ENCODE measurements at places on chromosomes 2 and 18.

- DNase-seq = no peak
Observed at GRCh38 chr18:45119876-45120275, 439.2 kb downstream of the SETBP1 start.

GRCh38 chr2:3940661-3941060, 237.3 kb downstream of the DCDC2C start:
- no peak for DNase-seq

DNA sequence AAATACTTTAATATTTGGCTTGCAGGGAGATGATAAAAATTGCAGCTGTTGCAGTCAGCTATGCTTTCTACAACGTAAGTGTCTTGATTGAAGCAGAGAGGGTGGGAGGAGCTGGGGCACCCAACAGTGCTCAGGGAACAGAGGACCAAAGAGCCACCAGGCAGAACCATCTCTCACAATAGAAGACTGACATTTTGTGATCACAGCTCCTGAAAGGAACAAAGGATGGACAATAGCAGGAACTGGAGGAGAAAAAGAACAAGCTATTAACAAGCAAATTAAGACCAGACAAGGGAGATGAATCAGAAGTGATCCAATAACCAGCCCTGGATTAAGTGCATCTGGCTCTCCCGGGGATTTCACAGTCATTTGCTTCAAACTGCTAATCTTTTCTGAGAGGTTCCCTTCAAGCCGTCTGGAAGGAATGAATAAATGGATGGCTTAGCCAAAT, 65.7 kb upstream of the SMAD2 start:
- no peak for DNase-seq

GRCh38 chr2:218991674-218992168, 1.5 kb downstream of the CRYBA2 start:
- no peak for DNase-seq

DNA sequence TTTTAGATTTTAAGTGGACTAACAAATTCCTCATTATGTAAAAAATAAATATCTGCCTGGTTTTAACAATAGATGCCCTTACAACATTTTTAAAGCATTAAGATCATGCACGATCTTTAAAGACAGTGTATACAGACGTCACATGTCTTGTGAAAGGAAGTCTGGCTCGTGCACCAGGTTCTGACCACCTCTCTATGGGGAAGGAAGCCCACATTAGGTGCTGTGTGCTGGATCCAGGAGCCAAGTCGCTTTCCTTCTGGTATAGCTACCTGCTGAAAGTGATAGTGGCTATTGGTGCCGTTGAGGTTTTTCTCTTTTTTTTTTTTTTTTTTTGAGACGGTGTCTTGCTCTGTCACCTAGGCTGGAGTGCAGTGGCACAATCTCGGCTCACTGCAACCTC, 116.5 kb downstream of the NCK2 start:
- no peak for DNase-seq

- DNase-seq = no peak
Observed at GRCh38 chr2:219844401-219845091, 217.1 kb downstream of the SLC4A3 start.

- DNase-seq = no peak
Observed at GRCh38 chr2:218822622-218823021, 9.0 kb downstream of the PRKAG3 start.

DNA sequence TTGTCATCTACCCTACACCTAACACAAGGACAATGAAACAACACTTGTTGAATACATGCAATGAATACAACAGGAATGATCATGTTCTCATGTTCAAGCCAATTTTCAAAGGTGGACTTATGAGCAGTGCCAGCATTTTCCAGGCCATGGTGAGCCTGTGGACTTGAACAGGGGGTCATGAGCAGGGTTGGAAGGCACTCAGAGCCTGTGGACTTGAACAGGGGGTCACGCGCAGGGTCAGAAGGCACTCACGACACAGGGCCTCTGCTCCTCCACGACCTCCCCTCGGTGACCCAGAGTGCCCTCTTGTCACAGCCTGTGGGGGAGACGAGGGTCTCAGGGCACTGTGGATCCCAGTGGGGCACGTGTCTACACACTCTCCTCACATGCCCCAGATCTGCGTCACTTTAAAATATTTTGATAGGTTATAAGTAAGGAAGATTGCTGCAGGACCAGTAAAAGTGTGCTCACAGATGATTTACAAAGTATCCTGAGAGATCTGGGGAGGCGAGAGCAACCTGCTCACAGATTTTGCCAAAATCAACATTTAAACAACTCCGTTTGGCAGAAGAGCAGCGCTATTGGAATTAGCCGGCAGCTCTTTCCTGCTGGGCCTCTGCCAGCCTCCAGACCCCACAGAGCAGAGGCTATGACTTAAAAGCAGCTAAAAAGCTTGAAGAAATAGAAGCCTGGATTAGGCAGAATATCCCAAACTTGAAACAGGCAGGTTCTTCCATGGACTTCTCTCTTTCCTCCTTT, 121.9 kb downstream of the TMEM18 start:
- DNase-seq = no peak

DNA sequence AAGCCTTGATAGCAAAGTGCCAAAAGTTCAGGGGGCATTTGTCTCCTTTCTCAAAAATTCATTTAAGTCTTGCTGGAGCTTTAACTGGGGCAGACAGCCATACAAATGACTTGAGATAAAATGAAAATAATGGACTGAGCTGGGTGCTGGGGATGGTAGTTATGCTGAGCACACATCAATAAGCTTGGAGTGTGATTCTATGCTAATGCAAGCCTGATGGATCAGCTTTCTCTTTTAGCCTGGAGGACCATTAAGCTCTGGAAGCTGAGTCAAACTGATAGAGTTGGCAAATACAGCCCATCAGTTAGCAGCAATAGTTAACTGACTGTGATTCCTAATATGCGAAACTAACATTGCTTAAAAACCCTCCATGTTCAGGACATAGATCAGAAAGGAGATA, 98.0 kb downstream of the CAMKMT start:
- no peak for DNase-seq

GRCh38 chr2:9844576-9844975, 1.3 kb downstream of the TAF1B start:
- DNase-seq = no peak

GRCh38 chr2:96623116-96623515, 15.0 kb downstream of the KANSL3 start:
- DNase-seq = no peak

DNA sequence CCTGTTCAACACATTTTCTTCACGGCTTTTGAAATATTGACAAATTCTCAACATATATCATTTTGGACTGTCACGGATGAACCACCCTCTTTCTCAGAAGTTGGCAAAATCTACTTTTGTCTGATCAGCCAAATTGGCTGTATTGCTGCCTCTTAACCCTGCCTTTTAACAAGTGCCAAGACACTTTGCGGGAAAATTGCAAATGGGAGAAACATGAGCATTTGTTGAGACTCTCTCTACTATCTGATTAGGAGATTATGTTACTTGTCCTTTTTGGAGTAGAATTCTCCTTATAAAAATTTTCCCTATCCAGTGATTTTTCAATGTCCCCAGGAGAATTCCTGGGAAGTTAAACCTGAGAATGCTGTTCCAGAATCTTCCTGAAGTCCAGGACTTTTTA, 256.2 kb upstream of the ZSWIM2 start:
- DNase-seq = no peak

GRCh38 chr2:65027616-65028244, 28.5 kb upstream of the CEP68 start:
- DNase-seq = no peak

DNA sequence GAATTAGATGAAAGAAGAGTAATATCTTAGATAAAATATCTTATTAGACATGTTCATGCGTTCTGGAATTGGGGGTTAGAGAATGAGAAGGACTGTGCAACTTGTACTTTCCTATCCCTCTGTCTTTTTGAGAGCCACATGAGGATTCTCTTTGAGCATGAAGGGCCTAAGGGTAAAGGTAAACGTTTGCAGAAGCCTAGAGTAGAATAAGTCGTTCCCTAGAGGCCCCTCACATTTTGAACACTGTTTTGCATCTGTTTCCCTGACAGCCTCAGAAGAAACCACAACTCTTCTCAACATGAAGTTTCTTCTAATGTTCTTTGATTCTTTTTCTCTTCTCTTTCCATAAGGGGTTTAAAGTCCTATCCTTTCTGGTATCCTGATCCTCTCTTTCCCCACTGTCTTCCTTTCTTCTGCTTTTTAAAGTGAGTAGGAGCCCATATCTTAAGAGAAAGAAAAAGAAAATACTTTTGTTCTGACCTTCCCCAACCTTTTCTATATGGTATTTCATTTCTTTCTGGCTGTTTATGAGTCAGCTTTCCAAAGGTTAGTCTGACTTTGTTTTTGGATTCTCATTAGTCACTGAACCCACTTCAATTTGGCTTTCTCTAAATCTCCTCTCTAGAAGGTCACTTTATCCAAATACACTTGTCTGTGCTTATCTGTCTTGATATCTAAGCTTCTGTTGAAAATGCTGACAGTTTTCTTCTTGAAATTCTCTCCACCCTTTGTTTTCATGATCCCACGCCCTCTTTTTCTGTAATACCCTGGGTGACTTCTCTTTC, 34.8 kb downstream of the PPP1R1C start:
- DNase-seq = no peak

DNA sequence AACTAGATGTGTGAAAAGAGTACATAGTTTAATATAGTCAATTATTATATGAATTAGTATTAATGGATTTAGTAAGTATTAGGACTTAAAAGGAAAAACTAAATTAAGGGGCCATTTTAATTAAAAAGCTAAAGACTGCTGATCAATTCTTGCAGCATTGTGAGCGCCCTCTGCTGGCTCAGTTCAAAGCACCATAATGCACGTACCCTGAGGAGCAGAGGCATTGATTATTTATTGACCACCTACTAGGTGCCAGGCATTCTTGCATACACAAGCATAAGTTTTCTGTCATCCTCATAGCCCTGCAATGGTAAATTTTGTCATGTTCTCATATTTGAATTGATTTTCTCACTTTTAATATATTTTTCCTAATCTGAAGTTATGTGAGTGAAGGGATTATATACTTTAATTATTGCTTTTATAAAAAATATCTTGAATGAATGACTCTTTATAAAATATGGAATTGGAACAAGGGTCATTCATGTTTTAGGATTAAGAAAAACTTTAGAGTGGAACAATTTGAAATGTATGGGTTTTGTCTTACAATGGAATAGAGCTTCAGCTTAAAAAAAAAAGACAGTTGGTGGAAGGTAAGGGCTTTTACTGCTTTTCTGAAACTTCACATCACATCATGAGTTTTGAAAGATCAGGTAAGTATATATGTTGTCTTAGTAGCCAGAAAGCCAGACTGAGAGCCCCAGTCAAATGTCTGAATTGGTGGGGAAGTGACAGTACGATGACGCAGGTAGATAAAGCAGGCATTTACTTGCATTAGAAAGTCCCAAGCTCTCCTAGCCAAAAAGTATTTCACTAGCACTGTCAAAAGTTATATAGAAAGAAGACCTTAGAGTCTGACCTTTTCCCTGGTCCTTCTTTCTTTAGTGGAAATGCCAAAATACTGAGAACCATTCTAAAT, 9.7 kb downstream of the ITGA4 start:
- DNase-seq = peak; percentile 75
